Stimulated activated CD8-positive, alpha-beta memory T cell treated with anti-CD3 and anti-CD28 coated beads, Interleukin-7, amount 100 ng/mL, for 1 hour (primary cell): ENCODE measurements at places on chromosomes 4 and X.

GRCh38 chr4:172127168-172127567, 314.0 kb downstream of the GALNTL6 start:
- DNase-seq, result no peak

DNA sequence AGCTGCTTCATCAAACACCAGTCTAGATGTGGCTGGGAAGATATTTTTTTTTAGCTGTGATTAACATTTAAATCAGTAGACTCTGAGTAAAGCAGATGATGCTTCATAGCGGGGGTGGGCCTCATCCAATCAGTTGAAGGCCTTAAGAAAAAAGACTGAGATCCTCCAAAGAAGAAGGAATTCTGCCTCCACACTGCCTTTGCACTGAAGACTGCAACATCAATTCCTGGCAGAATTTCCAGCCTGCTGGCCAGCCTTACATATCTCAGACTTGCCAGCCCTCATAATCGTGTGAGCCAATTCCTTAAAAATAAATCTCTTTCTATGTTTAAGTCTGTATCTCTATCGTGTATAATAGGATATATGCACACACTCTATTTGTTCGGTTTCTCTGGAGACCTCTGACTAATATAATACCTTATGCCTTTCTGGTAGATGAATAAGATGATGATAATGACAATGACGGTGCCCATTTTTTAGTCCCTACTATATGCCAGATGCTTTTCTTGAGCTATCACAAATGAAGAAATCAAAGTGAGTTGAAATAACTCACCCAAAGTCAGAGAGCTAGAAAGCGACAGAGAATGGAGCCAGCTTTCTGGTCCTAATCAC, 66.1 kb upstream of the SOD3 start:
- no peak for DNase-seq

- no peak for DNase-seq
Observed at GRCh38 chrX:100479329-100479728, 69.3 kb upstream of the PCDH19 start.

- no peak for DNase-seq
Observed at GRCh38 chr4:151865312-151865711, 104.5 kb upstream of the GATB start.

GRCh38 chr4:118086344-118086743, 52.1 kb downstream of the NDST3 start:
- DNase-seq, result no peak

GRCh38 chr4:72076562-72076961, 44.8 kb downstream of the NPFFR2 start:
- no peak for DNase-seq

DNA sequence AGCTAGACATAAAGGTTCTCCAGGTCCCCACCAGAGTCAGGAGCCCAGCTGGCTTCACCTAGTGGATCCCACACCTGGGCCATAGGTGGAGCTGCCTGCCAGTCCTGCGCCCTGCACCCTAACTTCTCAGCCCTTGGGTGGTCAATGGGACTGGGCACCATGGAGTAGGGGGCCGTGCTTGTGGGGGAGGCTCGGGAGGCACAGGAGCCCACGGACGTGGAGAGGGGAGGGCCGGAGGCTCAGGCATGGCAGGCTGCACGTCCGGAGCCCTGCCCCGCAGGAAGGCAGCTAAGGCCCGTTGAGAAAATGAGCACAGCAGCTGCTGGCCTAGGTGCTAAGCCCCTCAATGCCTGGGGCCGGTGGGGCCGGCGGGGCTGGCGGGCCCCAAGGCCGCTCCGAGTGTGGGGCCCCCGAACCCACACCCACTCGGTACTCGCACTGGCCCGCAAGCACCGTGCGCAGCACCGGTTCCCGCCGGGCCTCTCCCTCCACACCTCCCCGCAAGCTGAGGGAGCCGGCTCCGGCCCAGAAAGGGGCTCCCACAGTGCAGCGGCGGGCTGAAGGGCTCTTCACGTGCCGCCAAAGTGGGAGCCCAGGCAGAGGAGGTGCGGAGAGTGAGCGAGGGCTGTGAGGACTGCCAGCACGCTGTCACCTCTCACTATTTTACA, 291.1 kb downstream of the KLHL4 start:
- DNase-seq, result no peak

DNA sequence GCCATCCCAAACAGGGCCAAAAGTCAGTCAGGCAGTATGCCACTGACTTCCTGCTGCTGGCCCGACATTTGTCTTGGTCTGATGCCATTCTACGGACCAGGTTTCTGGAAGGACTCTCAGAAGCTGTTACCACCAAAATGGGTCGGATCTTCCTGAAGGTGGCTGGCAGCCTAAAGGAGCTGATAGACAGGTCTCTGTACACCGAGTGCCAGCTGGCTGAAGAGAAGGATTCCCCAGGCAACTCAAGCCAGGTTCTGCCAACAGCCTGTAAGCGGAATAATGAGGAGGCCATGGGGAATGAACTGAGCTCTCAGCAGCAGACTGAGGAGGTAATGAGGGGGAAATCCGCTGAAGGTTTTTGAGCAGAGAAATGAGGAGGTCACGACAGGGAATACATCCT, 95.7 kb downstream of the RTL9 start:
- no peak for DNase-seq

DNA sequence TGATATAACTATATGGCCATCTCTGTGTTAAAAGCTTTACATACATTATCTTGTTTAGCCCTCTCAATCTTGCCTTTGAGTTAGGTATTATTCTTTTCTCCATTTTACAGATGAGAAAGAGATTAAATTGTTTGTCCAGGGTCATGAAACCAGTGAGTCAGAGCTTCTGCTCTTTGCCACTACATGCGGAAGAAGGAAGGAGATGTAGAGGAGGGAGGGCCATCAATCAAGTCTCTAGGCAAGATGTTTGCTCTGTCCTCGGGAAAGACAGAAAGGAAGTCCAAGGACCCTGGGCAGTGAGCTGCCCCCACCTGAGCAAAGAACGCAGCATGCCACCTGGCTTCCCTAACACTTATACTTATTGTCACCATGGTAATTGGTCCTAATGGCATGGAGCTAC, 133.7 kb upstream of the IL1RAPL2 start:
- no peak for DNase-seq

GRCh38 chr4:153825126-153825525, 36.2 kb upstream of the SFRP2 start:
- no peak for DNase-seq

- no peak for DNase-seq
Observed at GRCh38 chr4:14069886-14070285, 442.4 kb upstream of the BOD1L1 start.

DNA sequence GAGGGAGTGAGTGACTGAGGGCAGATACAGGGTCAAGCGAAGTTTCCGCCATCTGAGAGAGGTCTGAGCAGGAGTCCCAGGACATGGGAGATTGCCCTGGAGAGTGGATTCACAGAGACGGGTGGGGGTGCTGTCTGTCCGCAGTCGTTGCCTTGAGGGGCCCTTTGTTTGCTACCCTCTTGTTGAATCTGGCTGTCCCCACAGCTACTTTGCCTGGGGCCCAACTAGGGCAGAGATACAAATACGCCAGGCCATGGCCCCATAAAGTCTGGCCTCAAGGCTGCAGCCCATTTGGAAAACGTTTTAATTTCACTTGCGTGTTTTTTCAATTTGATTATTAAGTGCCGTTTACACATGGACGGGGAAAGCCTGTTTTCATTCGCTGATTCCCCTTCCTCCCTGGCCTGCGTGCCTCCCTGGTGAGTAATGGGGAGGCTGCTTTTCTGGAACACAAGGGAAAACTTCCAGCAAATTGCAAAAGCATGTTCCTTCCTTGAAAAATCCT, 134.4 kb downstream of the SMIM20 start:
- DNase-seq, result no peak

DNA sequence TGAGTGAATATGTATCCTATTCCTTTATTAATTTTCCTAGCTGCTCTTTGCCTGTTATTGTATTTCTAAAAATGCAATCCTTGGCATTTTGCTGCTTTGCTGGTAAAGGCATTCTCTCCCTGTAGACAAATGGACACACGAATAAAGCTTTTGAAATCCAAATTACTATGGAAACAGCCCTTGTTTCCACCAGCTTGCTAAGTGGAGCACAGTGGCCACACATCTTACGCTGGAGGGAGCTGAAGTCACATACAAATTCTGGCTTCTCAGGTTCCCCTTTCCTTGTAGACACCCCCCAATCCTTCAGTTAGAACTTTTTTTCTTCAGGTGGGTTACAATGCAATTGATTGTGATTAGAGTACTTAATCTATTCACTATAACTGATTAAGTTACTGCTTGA, 66.2 kb downstream of the AGA start:
- DNase-seq, result no peak

DNA sequence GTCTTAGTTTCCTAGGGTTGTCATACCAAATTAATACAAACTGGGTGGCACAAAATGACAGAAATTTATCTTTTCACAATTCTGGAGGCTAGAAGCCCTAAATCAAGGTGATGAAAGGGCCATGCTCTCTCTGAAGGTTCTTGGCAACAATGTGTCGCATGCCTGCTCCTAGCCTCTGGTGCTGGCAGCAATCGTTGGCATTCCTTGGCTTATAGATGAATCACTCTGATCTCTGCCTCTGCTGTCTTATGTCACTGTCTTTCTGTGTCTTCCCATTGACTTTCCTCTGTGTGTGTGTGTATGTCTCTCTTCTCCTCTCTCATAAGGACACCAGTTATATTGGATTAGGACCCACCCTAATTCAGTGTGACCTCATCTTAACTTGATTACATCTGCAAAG, 15.9 kb upstream of the INTU start:
- no peak for DNase-seq

- DNase-seq, result no peak
Observed at GRCh38 chrX:44675362-44676024, 132.8 kb upstream of the FUNDC1 start.

DNA sequence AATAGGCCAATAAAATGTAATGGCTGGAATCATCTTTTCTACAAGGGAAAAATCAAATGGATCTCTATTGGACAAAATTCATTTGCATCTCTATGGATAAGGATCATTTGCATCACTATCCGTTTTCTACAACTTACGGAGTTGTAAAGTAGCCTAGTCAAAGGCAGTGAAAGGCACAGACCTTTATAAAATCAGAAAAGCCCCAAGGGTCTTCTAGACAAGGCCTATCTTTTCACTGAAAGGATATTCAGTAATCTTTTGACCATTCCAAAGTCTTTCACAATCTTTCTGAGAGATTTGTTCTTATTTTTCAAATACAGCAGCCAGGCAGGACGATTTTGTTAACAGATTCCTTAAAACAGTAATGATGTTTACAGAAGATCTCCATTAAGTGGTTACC, 119.5 kb upstream of the JADE1 start:
- no peak for DNase-seq
